Amniotic stem cell (primary cell): ENCODE measurements at places on chromosomes 11 and 22.

DNA sequence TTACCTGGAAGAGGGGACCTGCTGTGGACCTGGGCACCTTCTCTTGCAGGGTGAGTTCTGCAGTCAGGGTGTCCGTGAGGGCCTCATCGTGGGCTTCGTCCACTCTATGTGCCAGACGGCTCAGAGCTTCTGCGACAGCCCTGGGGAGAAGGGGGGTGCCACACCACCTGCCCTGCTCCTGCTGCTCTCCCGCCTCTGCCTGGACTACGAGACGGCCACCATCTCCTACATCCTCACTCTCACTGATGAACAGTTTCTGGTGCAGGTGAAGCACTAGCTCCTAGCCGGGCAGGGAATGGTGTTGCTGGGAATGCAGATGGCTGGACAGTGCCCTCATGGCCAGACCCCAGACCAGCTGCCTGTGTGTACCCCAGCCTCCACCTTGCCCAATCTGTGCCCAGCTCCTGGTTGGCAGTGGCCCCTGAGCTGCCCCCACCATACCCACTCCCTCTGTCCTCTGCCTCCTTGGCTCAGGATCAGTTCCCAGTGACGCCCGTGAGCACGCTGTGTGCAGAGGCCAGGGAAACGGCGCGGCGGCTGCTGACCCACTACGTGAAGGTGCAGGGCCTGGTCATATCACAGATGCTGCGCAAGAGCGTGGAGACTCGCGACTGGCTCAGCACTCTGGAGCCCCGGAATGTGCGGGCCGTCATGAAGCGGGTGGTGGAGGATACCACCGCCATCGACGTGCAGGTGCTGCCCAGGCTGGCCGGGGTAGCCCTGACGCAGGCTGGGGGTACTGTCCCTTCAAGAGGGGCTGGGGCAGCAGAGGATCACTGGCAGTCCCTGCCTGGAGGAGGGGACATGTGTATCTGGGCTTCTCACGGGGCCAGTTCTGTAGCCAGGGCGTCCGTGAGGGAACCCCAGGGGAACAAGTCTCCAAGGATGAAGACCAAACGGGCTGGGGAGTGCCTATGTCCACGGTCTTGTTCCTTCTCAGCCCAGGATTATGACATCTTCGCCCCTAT is 2.2 kb upstream of the TM7SF2 start:
- DNase-seq = no peak

- no peak for DNase-seq
These were observed 6.1 kb downstream of the FADS3 start for GRCh38 chr11:61885166-61885778.

GRCh38 chr11:75625991-75626888 is 42.6 kb downstream of the MAP6 start:
- peak; percentile 33 for DNase-seq

- no peak for DNase-seq
These were observed 11.1 kb downstream of the KLHL35 start for GRCh38 chr11:75421902-75422247.

DNA sequence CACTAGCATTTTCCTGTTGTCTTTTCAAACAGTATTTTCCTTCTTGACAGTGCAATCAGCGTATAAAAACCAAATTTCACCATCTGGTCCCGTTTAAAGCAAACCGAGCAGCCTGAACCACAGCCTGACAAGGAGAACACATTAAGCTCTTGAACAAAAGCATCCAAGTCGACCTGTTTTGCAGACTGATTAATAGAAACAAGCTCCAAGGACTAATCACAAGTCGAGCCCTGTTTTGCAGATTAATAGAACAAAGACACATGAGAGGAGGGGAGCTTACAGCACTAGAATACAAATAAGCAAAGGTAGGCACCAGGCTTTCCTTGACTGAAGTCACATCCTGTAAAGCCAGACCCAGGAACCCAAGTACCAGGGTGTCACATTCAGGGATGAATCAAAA is 104.8 kb downstream of the MPPED2 start:
- no peak for DNase-seq

DNA sequence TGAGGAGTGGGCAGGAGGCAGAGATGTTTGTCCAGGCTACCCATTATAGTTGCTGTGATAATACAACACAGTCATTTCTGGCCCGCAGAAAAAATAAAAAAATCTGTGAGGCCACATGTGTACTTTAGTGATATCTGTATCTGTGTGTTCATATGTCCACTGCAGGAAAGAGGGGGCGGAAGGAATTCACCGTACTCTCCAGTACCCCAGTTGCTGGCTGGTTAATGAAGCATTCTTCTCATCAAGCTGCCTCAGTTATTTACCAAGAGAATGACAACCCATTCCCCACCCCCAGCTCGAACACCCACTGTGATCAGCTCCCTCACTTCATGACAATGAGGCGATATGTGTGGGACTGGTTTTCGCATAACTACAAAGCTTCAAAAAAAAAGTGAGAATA is 309.3 kb downstream of the SOX6 start:
- DNase-seq = no peak

DNA sequence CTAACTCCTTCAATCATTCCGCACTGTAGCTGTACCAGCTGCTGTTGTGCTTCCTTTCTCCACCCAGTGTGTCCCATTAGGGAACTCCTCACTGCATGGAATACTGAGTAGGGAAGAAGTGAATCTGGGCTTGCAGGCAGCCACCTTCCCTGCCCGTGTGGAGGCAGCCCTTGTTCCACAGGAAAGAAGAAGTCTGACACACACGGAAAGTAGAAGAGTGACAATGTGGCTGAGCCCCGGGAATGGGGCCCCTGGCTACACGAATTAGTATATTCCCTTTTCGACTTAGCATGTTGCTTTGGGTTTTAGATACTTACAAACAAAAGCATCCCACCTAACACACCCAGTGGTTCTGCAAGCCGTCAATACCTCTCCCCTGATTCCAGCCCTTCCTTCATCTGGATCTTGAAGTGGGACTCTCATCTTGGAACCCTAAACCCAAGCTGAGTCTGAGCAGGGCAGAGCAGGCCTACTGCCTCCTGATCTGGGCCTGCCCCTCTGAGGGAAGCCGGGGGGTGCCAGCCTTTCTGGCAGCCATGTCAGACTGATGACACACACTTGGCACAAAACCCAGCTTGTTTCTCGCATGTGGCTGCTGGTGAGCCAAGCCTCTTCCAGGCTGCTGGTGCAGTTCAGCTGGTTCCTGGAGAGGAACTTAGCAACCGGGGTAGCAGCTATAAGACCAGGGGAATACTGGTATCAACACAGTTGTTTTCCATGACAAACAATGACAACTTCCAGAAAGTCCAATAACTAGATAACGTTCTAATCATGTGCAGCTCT is 71.6 kb downstream of the C11orf58 start:
- DNase-seq = no peak

DNA sequence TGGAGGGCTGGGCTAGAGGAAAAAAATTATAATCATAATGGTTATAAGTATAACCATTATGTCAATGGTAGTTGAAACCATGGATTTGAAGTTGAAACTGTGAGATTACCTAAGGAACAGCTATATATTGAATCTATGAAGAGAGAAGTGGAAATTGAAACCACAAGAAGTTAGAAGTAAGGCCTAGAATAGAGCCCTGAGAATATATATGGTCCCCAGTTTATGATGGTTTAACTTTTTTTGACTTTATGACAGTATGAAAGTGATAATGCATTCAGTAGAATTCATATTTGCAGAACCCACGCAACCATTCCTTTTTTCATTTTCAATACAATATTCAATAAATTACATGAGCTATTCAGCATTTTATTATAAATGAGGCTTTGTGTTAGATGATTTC is 15.0 kb downstream of the AASDHPPT start:
- DNase-seq = no peak

DNA sequence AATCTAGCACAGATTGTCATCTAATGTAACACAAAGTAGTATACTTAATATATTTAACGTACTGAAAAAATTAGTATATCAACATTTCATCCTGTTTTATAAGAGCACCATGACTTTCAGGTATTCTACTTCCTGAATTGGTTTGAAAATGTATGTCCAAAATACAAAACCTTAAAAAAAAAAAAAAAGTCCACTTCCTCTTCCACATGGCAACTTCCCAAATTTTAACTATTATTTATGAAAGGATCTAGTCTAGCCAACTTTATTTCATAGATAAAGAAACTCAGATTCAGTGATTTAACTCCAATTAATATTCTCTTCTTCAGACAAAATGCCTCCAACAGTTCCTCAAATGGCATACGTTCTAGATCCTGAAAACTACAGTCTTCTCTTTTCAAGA is 44.0 kb downstream of the PIK3C2A start:
- DNase-seq = no peak

- peak; percentile 83 for DNase-seq
These were observed 4.8 kb downstream of the SELENOM start for GRCh38 chr22:31102441-31103081.

DNA sequence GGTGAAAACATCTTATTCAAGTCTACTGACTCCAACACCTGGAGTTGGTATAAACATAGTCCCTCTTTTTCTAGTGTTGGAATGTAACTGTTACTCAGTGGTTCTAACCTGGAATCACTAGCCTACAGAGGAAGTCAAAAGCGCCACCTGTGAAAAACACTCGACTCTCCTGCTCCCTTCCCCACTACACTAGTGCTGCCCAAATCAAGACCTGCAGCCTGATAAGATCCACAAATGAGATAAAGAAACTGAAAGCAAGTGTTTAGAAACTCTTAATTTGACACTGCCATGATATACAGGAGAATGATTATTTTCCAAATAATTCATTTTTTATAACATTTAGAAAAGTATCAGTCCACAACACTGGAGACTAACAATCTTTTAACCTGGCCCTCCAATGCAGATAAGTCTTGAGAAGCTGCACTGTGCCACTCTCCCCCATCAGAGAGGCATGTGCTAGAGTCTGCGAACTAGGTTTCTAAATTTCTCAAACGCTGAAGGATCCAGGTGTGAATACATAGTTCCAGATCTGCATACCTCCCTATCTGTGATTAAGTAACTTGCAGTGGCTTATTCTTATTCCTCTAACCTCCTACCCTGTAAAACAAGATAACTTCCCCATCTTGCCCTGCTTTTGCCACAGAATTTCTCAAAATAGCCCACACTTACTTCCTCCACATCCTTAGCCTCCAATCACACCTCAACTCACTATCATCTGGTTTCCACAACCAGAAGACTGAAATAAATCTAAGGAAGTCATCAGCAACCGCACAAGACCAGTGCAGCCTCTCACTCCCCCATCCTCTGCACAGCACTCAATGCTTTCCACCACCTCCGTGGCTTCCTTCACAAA is 88.1 kb downstream of the RRAS2 start:
- DNase-seq = no peak

- DNase-seq = no peak
These were observed 398.9 kb downstream of the ETS1 start for GRCh38 chr11:128188346-128189004.

DNA sequence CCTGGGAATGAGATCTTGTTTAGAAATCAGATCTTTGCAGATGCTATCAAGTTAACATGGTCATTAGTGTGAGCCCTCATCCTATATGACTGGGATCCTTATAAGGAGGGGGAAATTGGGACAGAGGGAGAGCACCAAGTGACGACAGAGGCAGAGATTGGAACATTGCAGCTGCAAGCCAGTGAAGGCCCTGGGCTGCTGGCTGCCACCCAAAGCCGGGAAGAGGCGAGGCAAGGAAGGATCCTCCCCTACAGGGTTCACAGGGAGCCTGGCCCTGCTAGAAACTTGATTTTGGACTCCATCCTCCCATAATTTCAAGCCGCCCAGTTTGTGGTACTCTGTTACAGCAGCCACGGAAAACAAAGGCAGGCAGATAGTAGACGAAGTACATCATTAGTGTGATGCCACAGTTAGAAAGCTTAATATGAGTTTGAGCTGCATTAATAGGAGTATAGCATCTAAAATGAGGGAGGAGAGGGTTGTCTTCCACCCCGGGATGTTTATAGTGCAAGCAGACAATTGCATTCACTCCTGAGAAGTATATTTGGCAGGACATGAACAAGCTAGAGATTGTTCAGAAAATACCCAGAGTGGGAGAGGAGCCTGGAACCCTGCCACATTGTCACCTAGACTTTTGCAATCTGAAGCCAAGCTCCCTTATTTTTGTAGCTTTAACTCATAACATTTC is 56.8 kb upstream of the CLMP start:
- DNase-seq = no peak

DNA sequence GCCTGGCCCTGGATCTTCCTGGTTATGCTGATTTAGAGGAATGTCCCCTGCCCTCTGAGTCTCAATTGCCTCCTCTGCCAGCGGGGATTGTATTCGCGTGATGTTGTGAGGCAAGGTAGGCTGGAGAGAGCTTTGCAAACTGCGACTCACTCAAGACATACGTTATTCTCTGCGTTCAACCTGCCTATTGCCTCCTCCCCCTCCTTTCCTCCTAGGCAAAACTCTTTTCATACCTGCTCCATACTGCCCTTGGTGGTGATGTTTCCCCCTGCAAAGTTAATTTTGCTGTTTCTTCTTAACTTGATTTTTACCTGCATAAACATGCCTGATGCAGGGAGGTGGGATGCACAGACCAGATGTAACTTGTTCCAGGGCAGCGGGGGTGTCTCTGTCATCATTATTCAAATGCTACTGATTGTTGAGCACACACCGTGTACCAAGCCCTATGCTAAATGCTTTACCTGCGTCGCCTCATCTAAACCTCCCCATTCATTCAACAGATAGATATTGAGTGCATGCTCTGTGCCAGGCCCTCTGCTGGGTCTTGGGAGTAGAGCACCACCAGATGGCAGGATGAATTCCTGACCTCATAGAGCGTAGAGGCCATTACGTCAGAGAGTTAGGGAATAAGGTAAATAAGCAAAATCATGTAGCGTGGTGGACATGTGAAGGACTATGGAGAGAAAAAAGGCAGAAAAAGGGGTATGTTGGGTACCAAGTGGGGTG is 29.0 kb downstream of the SGSM1 start:
- no peak for DNase-seq

GRCh38 chr11:12137938-12138731 is 27.7 kb downstream of the MICAL2 start:
- DNase-seq = no peak

DNA sequence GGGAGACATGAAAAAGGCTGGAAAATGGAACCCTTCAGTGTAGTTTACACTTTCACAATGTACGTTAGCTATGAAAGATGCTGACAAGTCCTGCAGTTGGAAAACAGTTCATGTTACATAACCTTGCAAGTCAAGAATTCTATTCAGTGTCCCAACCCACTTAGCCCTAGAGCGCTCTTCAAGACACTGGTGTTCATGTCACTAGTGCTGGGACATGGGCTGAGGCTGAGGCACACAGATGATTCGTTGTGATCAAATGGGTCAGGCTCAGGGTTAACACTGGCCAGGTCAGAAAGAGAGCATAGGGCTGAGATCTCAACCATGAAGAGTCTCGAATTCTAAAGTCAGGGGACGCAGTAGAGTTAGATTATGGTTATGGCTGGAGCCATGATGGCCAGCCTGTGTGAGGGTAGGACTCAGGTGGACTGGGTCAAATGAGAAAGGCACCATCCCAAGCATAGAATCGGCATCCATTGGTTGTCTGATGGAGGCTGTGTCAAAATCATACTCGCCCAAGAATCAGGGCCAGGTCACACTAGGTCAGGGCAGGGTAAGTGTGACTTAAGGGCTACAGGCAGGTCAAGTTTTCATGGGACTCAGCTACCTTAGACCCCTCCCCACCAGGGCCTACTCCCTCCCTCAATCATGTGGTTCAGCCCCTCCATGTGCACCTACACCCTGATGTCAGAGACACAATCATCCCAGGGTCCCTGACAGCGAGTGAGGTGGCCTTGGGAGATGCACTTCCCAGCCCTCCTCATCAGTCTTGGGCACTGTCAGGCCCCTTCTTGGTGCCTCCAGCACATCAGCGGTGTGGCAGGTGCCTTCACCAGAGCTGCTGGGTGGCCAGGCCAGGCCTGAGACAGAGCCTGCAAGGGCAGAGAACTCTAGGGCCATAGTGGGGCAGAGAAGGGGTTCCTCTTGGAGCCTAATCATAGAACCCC is 20.2 kb downstream of the IGLL5 start:
- no peak for DNase-seq
